ENCODE measurements at places on chromosomes 12 and 14.

- DNase-seq = peak; percentile 38
Observed at GRCh38 chr14:64880221-64881121, 764 bp upstream of the SPTB start.

- no peak for DNase-seq
Observed at GRCh38 chr12:85606455-85606854, 229.8 kb downstream of the RASSF9 start.

GRCh38 chr12:42178101-42178500 lies 33.4 kb upstream of the GXYLT1 start:
- DNase-seq = no peak

GRCh38 chr14:104211215-104211614 lies 72.8 kb downstream of the KIF26A start:
- DNase-seq = no peak

DNA sequence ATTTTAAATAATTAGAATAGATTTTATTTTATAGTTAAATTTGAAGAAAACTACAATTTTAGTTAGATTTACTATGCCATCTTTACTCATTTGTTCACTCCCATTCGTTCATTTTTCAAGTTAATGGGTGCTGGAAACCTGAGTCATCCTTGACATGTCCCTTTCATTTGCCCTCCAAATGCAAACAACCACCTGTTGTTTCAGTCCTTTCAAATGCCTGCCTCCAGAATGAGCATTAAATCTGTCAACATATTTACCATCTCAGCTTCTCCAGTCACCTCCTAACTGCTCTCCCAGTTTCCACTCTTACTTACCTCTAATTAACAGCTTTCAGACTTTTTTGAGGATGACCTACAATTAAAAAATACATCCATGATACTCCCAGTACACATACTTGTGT lies 375.5 kb downstream of the RAD51B start:
- peak; percentile 68 for DNase-seq

DNA sequence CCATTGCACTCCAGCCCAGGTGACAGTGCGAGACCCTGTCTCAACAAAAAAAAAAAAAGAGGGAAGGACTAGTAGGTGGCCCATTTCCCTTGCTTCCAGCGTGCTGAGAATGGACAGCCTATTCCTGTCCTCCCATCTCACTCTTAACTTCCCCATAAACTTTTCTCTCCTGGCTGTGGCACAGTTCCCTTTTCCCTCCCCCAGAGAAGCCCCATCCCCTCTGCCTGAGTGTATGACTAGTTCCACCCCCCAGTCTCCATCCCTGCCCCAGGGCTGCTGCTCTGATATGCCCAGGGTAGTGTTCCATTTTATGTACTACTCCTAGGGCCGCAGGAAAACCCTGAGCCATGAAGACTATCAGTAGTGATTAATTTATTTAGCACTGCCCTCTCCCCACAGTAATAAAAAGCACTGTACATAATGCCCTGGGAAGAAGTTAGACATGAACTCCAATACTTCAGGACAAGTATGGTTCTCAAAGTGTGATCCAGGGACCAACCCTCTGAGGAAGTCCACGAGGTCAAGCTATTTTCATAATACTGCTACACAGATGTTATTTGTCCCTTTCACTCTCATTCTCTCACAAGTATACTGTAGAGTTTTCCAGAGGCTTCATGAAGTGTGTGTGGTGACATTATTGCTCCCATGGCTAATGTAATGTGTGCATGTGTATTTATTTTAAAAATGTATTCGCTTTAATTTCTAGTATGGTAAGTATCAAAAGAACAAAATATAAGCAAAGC lies 11.5 kb upstream of the CHD4 start:
- no peak for DNase-seq

DNA sequence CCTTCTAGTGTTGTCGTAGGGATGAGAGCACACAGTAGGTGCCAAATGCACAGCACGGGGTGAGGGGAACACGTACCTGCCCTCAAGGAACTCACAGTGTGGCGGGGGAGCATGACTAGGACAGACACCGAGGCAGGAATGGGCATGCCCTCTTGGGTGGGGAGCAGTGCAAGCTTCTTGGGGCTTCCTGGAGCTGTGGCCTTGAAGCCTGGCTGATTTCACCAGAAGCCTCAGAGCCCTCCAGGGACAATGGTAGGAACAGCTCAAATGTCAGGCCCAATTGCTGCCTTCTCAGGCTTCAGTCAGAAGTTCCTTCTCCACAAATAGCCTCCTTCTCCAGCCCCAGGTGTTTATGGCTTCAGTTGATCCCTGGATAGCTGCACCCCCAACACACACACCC lies 43.4 kb downstream of the TEAD4 start:
- DNase-seq = no peak

DNA sequence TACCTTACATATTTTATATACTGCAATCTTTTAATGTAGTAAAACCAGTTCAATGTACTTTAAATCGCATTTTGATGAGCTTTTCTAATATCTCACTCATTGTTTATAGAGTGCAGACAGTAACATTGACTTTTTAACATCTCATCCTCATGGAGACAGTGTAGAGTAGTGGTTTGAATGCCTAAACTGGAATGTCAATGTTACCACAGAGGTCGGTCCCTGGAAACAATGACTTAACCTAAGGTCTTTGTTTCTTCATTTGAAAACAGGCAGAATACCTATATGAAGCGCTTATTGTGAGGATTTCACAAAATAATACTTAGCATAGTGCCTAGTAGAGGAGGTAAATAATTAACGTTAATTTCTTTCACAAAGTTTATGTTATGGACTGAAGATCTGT lies 5.0 kb downstream of the CDK17 start:
- no peak for DNase-seq

- DNase-seq = no peak
Observed at GRCh38 chr14:91755570-91756295, 23.8 kb upstream of the CATSPERB start.

DNA sequence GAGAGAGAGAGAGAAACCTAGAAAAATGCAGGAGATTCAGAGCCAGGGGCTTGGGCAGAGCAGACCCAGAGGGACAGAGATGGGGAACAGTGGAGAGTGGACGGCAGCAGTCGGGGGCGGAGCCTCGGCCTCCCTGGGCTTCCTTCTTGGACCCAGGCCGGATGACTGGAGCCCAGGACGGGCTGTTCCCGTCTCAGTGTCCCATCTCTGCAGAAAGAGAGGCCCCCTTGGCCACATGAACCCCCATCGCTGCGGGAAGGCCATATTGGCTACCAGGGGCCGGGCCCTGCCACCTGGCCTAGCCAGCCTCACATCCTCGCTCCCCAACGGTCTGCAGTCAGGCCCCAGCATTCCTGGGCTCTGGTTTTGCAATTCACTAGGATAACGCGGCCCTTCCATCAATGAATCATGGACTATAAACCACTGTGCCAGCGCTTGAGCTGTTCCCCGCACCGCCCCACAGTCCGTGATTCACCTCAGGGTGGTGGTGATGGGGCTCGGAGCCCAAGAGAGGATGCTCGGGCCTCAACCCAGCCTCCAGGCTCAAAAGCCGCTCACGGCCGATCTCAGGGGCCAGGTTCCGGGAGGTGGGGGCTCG lies 116.5 kb downstream of the RFLNA start:
- no peak for DNase-seq

DNA sequence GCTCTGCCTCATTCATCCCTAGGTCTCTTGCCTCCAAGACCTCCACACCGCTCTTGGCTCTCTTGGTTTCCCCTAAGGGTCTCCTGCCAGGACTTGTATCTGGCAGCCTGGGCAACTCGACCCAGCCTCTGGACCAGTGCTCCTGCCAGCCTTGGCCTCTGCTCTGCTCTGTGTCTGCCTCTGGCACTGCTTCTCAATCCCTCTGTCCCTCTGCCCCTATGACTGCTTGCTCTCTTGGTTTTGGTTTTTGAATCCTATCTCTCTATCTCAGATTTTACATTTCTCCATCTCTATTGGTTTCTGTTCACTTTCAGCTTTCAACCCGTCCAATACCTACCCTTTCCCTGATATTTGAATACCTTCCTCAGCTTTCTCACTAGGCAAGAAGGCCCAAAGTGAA lies 6.3 kb downstream of the ITGA5 start:
- DNase-seq = no peak

DNA sequence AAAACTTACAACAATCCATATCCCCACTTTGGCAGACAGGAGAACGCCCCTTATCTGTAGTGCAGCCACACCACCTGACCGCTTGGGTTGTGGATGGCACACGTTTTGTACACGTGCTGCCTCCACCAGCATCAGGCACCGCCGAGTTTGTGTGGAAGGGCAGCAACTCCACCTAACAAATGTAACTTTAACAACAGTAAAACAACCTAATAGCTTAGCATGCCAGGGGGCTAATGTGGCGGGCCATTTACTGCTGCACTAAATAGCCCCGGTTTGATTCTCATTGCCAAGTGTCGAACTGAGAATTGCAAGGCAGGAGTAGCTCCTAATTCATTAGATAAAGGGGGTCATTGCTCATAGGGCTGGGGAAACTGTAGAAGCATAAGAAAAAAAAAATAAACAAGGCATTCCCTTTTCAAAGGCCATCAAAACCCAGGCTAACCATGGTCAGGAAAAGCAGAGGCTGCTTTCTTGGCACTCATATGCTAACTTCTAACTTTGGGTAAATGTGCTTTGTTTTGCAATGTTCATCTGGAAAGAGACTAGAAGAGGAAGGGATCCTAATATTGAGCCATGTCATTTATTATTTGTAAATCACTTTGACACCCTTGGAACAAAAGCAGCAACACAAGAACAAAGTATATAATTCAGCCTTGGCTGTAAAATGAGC lies 279.7 kb upstream of the SOX5 start:
- DNase-seq = no peak

- DNase-seq = no peak
Observed at GRCh38 chr12:125773033-125773640, 707.9 kb downstream of the AACS start.

- peak; percentile 70 for DNase-seq
Observed at GRCh38 chr14:37257501-37258070, 59.8 kb downstream of the MIPOL1 start.

- DNase-seq = no peak
Observed at GRCh38 chr14:85464135-85464895, 65.6 kb upstream of the FLRT2 start.
